ENCODE measurements at places on chromosomes 5 and 9.

DNA sequence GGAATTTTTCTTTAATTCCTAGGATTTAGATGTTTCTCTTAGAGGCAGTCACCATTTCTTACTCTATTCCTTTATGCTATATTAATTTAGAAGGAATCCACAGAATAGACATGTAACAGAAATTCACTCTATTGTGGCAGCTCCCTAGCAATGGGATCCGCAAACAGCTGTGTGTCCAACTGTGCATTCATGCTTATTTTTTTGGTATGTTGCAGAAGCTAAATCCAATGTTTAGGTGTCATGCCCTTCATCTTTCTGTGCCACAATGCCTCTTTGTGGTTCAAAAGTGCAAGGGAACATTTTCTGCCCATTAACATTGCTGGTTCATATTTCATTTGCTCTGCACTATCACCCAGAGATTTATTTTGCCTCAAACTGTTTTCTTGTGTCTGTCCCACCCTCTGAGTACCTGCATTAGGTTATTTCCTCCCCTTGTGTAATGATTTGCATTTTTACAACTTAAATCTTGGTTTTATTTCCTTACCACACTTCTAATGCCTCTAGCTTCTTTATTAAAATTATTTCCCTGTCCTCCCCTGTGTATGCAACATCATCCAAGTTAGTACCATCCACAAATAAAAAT lies 816.5 kb downstream of the EFNA5 start:
- DNase-seq = no peak

- no peak for DNase-seq
Observed at GRCh38 chr5:29122306-29122705, 2071.2 kb upstream of the CDH6 start.

- peak; percentile 57 for DNase-seq
Observed at GRCh38 chr9:27033815-27034403, 28.4 kb upstream of the LRRC19 start.

- no peak for DNase-seq
Observed at GRCh38 chr5:5370059-5370774, 52.3 kb upstream of the ICE1 start.

GRCh38 chr9:23412458-23412857 lies 413.6 kb downstream of the ELAVL2 start:
- no peak for DNase-seq

DNA sequence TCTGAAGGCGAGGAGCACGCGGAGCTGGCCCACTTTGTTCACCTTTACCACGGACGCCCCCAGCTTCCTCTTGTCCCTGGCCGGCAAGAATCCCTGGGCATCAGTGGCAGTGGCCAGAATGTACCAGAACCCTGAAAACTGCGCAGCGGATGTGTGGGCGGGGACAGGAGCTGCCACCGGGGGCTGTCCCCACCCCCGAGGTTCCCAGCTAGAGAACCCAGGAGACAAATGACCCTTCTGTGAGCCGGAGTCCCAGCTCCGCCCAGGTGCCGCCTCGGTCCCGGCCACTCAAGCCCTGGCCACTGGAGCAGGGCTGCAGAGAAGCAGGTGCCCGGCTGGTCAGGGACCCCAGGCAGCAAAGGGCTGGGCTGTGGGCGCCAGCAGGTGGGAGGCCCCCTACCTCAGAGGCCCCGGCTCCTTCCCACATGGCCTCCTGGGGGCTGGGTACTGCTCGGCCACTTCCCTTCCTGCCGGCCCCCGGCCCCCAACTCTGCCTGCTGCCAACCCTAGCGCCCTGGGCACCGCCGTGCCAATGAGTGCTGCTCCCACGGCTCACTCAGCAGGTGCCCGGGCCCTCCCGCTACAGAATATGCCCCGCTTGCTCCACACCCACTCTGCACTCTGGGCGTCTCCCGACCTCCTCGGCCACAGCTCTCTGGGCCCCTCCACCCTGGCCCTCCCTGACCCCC lies 713 bp downstream of the LCN10 start:
- peak; percentile 49 for DNase-seq

DNA sequence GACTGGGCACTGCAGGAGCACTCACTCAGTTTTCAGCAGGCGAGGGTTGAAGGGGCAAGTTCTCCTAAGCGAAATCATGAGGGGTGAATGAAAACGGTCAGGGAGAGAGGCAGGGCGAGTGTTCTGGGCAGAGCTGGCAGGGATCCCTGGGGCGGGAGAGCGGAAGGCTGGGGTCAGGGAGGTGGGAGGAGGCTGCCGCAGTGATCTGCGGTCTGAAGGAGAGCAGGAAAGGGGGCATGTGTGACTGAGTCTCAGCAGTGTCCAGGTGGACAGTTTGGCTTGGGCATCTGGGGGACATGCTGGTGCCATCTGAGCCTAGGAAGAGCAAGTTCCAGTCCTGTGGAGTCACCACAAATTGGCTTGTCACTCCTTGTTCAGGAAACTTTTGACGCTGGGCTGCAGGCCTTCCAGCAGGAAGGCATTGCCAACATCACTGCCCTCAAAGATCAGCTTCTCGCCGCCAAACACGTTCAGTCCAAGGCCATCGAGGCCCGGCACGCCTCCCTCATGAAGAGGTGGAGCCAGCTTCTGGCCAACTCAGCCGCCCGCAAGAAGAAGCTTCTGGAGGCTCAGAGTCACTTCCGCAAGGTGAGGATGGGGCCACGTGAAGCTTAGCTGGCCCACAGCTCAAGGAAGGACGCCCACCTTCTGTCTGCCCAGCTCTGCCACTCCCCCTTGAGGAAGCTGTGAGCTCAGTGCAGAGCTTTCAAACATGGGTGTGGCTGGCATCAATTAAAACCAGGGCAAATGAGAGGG lies 31.1 kb downstream of the DYNC2I2 start:
- DNase-seq = no peak

GRCh38 chr5:58934629-58935097 lies 351.8 kb downstream of the RAB3C start:
- no peak for DNase-seq

DNA sequence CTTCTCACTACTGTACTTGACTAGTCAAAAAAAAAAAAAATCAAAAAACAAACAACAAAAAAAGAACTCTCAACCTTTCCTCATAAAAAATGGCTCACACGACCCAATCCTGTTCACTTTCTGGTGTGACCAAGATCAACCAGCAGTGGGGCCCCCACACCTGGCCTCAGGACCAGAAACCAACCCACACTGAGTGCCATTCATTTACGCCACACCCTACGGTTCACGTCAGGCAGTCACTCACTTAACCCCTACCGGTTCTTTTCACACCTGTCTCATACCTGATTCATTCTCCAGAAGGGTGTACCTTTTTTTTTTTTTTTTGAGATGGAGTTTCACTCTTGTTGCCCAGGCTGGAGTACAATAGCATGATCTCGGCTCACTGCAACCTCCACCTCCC lies 5.7 kb downstream of the SUSD1 start:
- no peak for DNase-seq

DNA sequence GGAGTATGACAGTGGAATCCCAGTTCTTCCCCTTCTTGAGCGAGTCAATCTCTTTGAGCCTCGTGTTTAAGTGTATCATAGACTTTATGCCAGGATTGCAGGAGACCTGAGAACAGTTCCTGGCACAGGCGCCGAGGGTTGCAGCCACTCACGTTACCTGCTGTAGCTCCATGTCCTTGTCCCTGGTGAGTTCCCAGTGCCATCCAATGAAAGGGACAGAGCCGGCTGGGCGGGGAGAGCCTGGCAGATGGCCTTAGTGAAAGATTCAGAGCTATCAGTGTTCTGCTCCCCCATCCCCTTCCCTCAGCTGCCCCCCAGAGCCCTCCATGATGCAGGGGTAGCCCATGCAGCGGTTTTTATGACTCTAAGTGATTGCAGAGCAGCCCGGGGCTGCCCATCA lies 554.0 kb downstream of the BNC2 start:
- DNase-seq = no peak

- DNase-seq = no peak
Observed at GRCh38 chr5:67248703-67249589, 52.3 kb upstream of the CD180 start.

DNA sequence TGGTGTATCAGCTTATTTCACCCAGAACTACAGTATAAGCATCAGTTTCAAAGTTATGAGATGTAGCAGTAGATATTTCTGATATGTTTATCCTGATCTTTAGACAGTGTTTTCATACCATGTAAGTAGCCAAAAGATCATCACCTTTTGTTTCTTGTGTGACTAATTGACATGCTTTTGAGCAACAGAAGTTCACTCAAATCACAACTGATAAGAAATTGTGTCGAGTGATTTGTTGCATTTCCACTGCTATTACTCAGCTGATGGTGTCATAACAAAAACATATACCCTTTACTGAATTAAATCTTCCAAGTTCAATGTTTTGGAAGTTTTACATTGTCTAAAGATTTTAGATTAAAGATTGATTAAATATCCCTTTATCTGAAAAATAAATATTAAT lies 324.5 kb downstream of the TUSC1 start:
- DNase-seq = no peak

DNA sequence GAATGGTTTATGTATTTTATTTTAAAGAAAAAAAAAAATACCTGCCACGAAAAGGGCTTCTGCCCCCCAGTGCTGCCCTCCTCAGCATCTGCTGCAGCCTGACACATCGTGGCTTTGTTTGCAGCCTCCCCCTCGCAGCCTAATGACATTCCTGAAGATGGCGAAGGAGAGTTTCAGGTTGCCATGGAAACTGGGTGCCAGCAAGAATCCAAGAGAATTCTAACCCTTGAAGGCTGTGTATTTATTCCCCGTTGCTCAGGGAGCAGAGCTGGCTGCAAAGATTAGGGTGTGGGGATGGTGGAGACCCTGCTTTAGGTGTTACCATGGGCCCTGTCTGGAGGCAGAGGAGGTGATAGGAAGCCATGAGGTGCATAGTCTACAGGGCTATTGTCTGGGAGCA lies 126.6 kb downstream of the NSG2 start:
- DNase-seq = no peak

DNA sequence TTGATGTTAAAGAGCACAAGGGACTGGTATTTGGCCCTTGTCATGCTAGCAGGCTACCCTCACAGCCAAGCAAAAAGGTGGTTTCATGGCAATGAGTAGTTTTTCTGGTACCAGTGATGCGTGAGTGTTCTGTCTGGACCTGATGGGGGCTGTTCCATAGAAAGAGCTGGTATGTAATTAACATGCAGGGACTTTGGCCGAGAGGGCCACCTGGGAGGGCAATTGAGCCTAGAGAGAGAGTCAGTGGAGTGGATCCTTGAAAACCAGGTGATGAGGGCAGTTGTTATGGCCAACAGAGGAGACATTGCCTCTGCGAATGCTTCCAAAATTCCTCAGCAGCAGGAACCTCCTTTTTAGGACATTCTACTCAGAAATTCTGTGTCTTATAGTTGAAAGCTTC lies 383.3 kb downstream of the PSAT1 start:
- DNase-seq = no peak

- no peak for DNase-seq
Observed at GRCh38 chr5:60149081-60149480, 255.6 kb upstream of the PDE4D start.

DNA sequence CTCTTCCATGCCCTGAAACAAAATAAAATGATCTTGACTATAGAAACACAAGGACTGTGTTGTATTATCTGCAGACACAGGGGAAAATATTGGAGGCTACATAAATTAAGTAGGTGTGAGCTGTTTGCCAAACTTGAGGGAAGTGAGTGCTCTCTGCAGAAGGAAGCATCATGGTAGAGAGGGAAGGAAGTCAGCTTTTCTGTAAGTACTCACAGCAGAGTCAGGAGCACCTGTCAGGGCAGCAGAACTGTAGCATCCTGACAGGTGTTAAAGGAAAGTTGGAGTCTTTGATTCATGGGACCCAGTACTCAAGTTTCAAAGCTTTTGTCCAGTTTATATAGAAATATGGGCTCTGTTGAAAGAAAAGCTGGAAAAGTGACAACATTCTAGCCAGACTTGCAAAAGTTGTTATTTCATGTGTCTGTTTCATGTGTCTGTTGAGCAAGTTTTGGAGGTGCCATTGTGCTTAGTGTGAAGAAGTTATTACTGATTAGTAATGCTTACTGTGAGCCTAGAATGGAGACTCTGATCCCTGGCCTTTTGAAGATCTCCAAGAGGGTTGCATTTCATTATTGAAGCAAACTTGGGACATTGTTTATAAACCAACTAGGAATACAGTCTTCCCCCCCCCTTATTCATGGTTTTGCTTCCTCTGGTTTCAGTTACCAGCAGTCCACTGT lies 194.7 kb downstream of the SPATA31D1 start:
- no peak for DNase-seq

- no peak for DNase-seq
Observed at GRCh38 chr9:98610711-98611110, 98.0 kb downstream of the GABBR2 start.

- DNase-seq = no peak
Observed at GRCh38 chr9:134629586-134630392, 11.8 kb upstream of the COL5A1 start.

DNA sequence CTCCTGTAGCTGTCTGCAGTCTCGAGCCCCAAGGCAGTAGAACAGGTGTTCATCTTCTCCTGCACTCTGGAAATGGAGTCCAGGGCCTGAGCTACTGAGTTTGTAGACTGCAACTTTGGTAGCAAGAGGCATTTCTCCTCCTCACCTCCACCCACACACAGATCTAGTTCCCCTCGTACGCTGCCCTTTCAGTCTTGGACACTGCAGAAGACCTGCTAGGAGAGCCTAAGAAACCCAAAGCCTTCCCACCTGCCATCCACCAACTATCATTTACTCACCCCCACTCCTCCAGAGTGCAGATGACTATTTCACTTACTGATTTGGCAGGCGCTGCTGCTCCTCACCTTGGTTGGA lies 59.0 kb downstream of the KCNIP1 start:
- no peak for DNase-seq

GRCh38 chr9:97873425-97873824 lies 20.4 kb downstream of the FOXE1 start:
- DNase-seq = no peak

- DNase-seq = no peak
Observed at GRCh38 chr5:153350175-153350883, 140.1 kb upstream of the GRIA1 start.

DNA sequence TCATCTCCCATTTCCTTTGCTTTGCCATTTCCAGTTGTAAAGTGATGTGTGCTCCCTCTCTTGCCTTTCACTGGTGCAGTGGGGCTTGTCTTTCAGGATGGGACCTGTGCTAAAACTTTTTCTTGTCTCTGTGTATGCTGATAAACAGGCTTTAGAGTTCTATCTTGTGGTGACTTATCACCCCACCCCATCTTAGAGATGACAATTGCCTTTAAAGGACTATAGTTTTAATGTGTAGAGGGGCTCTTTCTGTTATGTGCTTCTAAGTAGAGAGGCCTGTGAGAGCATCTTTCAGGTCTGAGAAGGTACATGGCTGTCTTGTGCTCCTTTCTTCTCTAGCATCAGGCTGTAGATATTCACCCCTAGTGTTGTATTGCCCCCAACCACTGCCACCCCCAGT lies 21.9 kb downstream of the MAN2A1 start:
- no peak for DNase-seq

GRCh38 chr5:31036411-31036810 lies 157.1 kb upstream of the CDH6 start:
- no peak for DNase-seq

All from activated CD4-positive, alpha-beta T cell treated with anti-CD3 and anti-CD28 coated beads, Interleukin-10, Interleukin-2, amounts not matched to agents 100 ng/mL and 50 ng/mL, durations not matched to agents 16 hours and 8 hours (primary cell).